ENCODE measurements at places on chromosomes 2 and 18. TPM values are rescaled to one million over a fixed set of nuclear protein-coding genes. Genes with fewer than 3 reads are reported as not detected.
A peak's percentile ranks its signal among the peaks of the same experiment; 100 is the strongest.

DNA sequence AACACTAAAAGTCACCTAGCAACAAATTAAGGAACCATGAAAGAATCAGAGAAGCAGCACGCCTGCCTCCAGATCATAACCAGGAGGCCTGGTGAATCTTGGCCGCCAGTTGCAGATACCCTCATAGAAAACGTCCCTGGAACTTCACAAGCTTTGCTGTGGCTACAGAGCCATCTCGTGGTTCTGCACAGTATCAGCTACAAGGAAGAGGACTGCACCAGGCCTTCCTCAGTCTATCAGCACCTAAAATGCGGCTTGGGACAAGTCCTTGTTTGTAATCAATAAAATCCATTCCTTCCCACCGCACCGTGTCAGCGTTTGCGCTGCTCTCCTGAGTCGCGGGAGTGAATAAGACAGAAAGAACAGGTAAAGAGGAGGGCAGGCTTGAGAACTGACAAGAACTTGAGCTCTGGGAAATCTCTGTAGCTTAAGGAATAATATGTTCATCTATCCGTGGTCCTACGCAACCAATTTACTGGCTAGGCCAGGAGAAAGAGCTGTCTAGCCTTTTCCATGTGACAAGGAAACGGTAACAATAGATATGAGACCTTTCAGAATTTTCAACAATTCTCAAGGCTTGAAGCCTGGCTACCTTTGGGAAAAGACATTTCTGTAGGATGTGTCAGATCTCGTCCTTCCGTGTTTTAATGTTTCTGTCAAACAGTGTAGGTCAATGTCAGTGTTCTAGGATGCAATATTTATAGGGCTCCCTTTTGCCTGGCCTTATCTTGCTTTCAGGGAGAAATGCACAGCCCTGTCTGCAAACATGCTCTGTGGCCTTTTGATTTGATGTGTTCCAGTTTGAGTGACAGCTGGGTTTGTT is 128.5 kb upstream of the RAB12 start:
- no peak for DNase-seq

The ABCG5 gene
- total RNA-seq: not detected

DNA sequence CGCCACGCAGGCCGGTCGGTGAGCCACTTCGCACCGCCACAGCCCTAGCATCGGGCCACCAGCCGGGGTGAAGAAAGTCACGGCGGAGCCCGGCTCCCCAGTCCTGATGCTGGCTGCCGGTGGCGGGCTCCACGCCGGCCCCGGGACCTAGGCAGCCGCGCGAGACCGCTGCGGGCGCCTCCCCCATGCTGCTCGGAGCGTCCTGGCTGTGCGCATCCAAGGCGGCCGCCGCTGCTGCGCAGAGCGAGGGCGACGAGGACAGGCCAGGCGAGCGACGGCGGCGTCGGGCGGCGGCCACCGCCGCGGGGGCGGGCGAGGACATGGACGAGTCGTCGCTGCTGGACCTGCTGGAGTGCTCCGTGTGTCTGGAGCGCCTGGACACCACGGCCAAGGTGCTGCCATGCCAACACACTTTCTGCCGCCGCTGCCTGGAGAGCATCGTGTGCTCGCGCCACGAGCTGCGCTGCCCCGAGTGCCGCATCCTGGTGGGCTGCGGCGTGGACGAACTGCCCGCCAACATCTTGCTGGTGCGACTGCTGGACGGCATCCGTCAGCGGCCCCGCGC is 433 bp downstream of the SH3RF3 start:
- peak; percentile 23 for DNase-seq

- peak; percentile 71 for DNase-seq
Measured at GRCh38 chr18:35376742-35377695, at the start of gene ZNF396. ZNF396 (minus strand) TSS chr18:35377337; CDS start chr18:35374292, 3,045 bp downstream.

GRCh38 chr2:158845859-158846258 is 50.7 kb downstream of the DAPL1 start:
- peak; percentile 22 for DNase-seq

DNA sequence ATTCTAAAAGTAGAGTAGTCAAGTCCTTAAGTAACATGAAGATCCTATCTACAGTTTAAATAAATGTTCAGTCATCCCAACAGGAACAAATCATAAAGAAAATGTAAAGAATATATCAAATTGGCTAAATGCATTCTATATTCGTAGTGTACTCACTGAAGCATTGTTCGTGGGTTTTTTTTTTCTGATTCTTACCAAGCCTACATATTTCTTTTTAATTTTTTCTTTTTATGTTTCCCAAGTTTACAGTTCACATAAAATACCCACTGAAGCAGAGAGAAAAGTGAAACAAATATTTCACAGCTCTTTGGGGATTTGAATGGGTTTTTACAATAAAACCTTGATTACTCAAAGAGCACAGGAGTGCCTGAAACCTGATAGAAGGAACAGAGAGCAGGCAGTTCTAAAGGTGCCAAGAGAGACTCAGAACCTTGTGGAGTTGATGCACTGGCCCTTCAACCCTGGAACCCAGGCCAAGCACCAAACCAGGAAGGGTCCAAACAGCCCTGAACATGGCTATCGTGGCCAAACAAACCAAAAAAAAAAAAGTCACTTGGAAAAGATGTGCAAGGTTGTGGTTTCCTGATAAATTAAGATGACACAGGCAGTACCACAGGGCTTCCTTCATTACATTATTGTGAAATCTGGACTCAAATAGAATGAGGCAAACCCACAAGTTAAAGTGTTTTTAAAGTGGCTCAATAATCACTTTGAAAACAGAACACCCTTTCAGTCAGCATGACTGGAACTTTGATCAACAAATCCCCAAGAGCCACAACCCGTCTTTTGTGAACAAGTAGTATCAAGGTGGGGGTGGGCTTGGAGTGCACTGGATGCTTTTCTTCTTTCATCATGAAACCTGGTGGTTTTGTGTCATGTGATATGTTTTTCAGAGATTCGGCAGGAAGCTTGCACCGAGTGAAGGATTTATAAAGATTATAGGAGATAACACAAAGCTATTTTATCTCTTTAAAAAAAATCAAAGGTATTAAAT is 245.0 kb upstream of the FN1 start:
- peak; percentile 33 for DNase-seq
